Stimulated activated CD4-positive, alpha-beta T cell treated with anti-CD3 and anti-CD28 coated beads, Interleukin-1b, Interleukin-23, amount 100 ng/mL, for 1 hour (primary cell): ENCODE measurements at places on chromosomes 7 and 10.

GRCh38 chr10:114357515-114357996 lies 46.7 kb downstream of the AFAP1L2 start:
- DNase-seq: no peak

- DNase-seq: no peak
Observed at GRCh38 chr7:4144172-4144701, 537.9 kb upstream of the FOXK1 start.

- no peak for DNase-seq
Observed at GRCh38 chr10:6953271-6953801, 373.3 kb upstream of the PRKCQ start.

GRCh38 chr7:92246360-92247101 lies 757 bp downstream of the ANKIB1 start:
- DNase-seq: no peak

DNA sequence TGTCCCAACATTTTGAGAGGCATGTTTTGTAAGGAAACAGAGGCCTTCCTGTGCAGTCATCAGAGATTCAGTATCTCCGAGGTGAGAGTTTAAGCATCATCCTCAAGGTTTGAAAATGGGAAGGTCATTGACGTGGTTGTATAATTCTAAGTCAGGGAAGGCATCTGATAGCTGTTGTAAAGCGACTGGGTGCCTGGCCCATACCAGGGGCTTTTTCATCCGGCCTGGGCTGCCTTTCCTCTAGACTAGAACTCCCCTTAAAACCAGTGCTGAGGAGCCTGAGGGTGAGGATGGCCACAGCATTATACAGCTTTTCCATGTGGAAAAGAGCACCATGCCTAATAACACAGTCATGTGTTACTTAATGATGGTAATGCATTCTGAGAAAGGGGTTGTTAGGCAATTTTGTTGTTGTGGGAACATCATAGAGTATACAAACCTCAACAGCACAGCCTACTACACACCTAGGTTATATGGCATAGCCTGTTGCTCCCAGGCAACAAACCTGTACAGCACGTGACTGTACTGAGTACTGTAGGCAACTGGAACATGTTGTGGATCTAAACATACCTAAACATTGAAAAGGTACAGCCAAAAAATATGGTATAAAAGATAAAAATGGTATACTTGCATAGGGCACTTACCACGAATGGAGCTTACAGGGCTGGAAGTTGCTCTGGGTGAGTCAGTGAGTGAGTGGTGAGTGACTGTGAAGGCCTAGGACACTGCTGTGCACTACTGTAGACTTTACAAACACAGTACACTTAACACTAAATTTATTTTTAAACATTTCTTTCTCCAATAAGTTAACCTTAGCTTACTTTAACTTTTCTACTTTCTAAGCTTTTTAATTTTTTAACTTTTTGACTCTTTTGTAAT lies 13.5 kb upstream of the CACUL1 start:
- no peak for DNase-seq

DNA sequence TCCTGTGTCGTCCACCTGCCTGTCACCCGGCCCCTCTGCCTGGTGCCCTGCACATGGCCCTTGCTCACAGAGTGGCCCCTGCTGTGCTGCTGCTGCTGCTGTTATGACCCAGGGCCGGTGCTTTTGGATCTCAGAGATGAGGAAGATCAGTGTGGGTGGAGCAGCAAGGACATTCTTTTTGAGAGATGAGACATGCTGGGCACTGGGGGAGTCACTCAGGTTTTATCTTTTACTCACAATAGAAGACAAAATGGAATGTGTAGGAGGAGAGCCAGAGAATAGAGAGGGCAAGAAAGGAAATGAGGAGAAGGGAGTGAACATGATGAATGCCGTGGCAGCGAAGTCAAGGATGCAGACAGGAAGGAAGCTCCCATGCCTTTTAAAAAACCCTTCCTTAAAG lies 611.5 kb upstream of the DPP6 start:
- no peak for DNase-seq

DNA sequence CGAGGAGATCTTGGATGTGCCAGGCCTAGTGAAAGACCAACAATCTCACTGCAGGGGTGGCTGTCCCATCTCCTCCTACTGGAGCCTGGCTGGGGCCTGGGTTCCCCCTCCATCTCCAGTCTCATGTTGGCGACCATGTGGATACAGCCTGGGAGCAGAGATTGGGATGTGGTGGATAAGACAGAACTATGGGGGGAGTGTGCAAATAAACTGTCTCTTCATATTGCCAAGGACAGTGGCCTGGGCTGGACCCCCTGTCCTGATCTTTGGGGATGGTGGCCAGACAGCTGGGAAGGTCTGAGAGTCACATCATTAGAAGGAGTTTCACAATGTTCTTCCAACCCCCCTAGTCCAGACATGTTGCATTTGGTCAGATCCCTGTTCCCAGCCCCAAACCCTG lies 5.8 kb upstream of the MINDY4 start:
- DNase-seq: no peak

- no peak for DNase-seq
Observed at GRCh38 chr7:125654076-125654475, 724.5 kb upstream of the POT1 start.

DNA sequence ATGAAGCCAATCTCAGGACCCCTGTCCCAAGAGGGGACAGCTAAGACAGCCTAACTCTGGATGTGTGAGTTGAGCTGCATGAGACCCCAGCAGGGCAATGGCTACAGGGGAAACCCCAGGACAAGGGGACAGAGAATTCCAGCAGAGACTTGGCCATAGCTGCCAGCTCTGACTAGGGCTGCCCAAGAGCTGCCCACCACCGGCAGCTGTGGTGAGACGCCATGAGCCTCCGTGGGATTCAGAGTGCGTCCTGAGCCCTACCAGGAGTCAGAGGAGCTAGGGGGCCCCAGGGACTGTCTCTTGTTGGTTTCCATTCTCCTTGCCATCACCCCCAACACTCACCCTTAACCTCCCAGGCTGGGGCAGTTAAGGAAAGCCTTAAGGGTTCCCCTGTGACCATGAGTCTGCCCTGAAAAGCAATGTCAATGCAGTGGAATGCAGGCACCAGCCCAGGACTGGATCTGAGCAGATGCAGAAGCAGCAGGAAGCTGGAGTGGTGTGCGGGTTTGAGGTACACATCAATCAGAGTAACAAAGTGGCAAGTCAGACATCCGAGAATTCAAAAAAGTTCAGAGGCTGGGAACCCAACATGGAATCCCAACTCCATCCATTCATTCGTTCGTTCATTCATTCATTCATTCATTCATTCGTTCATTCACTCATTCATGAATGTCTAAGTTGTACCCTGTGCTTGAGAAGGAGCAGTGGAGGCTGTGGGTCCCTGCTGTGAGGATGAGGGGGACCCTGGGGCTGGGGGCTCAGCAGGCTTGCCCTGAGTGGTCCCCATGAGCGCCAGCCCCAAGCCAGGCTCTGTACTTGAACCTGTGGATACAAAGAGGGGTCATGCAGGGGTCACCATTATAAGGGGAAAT lies 52.9 kb downstream of the C10orf120 start:
- DNase-seq: no peak

DNA sequence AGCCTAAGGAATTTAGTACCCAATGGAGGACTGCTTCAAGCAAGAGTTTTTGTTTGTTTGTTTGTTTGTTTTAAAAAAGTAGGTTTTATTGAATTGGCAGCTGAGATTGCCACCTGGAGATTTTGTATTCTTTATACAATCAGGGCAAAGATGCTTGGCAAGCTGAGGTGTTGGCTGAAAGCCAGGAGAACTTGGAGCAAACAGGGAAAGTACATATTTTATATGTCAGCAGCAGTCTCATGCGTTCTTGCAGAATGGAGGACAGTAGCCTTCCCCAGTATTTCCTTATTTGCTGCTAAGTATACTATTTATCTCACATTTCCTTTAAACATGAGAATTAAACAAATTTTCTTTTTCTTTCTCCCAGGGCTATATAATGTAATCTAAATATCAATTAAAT lies 22.6 kb upstream of the ICA1 start:
- no peak for DNase-seq

GRCh38 chr10:133461027-133461426 lies 7.3 kb downstream of the SCART1 start:
- DNase-seq: no peak

- no peak for DNase-seq
Observed at GRCh38 chr7:41107330-41107937, 595.5 kb downstream of the INHBA start.

DNA sequence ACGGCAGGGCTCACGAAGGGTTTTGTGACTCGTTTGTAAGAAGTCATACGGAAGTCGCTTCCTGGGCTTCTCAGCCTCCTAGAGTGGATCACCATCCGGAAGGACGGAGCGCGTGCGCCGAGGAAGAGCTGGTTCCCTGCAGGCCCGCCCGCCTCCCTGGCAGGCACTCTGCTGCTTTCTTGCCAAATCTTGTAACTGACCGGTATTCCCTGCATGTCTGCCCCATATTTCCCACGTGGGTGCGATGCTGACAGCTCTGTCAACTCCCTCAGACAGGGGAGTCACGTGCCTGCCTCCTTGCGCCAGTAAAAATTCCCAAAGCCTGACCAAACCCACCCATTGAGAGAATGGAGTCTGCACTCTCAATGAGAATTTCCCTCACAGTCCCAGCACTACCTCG lies 12.7 kb downstream of the SHH start:
- DNase-seq: no peak

GRCh38 chr10:87976101-87976743 lies 112.8 kb downstream of the PTEN start:
- DNase-seq: no peak

DNA sequence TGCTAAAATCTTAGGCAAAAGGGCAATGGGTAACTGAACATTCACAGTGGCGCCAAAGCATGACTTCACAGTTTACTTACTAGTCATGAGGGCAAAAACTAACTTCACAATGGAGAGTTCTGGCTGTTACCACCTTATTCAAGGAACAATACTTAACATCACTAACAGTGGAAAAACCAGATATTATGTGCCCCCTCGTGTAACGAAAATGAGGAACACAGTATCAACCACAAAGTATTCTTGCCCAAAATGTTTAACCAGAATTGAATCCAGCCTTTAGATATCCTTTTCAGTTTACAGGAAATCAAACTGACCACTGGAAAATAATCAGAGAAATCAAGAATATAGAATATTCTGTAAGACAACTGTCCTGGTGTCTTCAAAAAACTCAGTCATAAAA lies 9.5 kb downstream of the C7orf25 start:
- DNase-seq: no peak

- no peak for DNase-seq
Observed at GRCh38 chr7:82676777-82677463, 233.3 kb upstream of the CACNA2D1 start.
